Stimulated activated CD4-positive, alpha-beta T cell treated with anti-CD3 and anti-CD28 coated beads, Interleukin-1b, Interleukin-23, amount 100 ng/mL, for 1 hour (primary cell): ENCODE measurements at places on chromosomes 2 and 18.

DNA sequence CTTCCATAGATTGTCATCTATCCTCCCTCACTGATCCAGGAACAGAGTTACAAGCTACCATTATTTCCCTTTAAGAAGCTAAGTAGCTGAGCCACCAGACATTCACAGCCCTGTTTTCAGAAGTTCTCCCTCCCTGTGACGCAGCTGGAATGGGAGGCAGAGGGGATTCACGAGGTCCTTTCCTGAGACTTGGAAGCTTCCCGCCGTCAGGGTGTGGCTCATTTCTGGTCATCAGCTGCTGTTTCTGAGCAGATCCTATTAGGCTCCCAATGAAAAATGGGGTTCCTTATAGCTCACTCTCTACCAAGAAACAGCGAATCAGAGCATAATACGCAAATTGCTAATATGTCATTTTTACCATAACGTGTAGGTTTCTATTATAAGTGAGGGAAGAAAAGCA, 559.3 kb upstream of the ID2 start:
- no peak for DNase-seq

GRCh38 chr18:32909798-32910561, 137.2 kb upstream of the KLHL14 start:
- no peak for DNase-seq

- DNase-seq, result no peak
Measured at GRCh38 chr2:47205576-47206141, 50.6 kb upstream of the STPG4 start.

DNA sequence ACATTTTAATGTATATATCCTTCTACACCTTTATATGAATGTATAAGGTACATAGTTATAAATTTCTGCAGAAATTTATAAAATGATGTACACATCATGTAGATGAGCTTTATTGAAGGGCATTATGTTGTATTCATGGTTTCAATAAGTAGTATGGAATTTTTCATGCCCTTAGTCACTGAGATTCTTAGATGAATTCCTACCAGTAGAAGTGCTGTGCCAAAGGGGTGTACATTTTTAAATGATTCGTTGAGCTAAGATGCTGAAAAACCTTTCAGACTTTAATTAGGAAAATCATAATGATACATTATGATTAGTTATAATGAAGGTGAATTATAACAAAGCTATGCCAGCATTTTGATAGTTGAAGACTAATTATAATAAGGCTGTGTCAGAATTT, 115.2 kb downstream of the ZNF236 start:
- DNase-seq, result no peak

- DNase-seq, result no peak
Measured at GRCh38 chr2:20224716-20225293, at the start of gene SDC1. Gene SDC1 (minus strand): TSS chr2:20225130. CDS start chr2:20224867, 263 bp downstream.

GRCh38 chr2:198326431-198326830, 522.0 kb downstream of the PLCL1 start:
- DNase-seq, result no peak

GRCh38 chr2:10272464-10272863, 30.2 kb upstream of the HPCAL1 start:
- DNase-seq, result no peak

DNA sequence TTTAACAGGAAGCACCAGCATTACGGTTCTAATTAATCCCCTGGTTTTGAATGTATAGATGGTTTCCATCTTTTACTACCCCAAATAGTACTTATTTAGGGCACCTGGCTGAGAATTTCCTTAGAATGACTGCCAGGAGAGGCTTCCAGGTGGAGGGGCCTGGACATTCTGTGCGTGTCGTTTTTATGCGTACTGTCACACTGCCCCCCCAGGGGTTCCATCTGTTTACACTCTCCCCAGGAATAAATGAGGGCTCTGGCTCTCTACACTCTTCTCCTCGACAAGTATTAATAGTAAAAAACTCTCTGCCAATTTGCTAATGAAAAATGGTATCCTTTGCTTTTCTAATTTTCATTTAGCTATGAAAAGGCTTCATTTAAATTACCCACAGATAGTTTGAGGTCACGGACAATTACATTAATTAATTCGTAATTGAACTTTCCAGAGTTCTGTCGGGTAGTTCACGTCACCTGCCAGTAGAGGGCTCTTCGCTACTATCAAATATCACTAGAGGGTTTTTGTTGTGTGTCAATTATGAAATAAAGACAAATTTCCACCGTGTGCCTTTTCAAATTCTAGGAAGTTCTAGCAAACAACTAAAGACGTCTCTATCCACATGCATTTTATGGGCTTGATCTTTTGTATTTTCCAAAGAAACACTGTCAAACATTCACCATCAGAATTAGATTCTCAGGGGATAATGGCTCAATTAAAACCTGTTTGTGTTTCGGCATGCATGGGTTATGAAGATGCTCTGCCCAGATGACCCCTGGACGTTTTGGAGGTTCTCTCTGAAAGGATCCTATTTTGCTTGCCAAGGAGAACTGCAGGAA, 88.8 kb upstream of the ASB18 start:
- DNase-seq, result no peak

GRCh38 chr2:7681881-7682461, 764.8 kb downstream of the RNF144A start:
- no peak for DNase-seq

- peak; percentile 87 for DNase-seq
Measured at GRCh38 chr2:11583840-11584524, 50.1 kb downstream of the GREB1 start.

DNA sequence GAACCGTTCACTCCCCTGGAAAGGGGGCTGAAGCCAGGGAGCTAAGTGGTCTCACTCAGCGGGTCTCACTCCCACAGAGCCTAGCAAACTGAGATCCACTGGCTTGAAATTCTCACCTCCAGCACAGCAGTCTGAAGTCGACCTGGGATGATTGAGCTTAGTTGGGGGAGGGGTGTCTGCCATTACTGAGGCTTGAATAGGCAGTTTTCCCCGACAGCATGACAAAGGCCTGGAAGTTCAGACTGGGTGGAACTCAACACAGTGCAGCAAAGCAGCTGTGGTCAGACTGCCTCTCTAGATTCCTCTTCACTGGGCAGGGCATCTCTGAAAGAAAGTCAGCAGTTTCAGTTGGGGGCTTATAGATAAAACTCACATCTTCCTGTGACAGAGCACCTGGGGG, 292.5 kb downstream of the NUP35 start:
- DNase-seq, result no peak

DNA sequence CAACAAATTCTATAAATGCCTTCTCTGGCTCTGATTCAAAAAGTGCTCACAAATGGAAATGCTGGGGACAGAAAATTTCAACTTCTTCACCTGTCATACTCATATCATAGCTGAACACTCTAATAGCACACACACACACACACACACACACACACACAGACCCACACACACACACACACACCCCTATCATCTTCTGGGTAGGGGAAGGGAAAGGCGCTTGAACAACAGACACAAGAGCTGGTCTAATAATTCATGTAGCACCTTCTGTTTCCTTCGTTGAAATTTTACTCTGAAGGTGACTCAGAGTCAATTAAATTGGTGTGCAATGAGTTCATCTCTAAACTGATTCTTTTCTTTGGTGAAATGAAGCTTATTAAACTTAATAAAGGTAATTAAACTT, 32.9 kb downstream of the CD28 start:
- no peak for DNase-seq

DNA sequence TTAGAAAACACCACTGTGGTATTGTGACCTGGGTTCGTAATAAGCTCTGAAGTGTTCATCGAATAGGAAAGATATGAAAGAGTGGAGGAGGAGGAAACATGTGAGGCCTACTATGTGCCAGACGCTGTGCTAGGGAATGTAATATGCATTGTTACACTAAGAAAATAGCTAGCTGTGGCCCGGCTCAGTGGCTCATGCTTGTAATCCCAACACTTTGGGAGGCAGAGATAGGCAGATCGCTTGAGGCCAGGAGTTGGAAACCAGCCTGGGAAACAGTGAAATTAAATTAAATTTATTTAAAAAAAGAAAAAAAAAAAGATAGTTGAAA, 49.2 kb upstream of the ZNF397 start:
- no peak for DNase-seq

DNA sequence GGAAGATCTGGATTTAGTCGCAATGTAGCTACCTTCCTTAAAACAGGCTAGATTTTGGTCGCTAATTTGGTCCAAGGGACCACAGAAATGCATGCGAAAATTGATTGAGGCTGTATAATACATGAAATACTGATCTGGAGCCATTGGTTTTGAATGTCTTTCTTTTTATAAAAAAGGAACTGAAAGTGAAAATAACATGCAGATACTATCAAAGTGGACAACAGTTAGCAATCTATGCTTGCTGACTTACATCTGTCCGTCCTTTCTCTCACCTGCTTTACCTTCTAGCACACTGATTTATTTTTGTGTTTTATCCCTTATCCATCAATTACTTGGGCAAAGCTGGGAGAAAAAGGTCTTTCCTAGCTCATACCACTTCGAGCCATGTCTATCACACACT, 1459.8 kb upstream of the ACVR2A start:
- DNase-seq, result no peak

- no peak for DNase-seq
Measured at GRCh38 chr2:205511221-205511620, 171.1 kb upstream of the NRP2 start.

DNA sequence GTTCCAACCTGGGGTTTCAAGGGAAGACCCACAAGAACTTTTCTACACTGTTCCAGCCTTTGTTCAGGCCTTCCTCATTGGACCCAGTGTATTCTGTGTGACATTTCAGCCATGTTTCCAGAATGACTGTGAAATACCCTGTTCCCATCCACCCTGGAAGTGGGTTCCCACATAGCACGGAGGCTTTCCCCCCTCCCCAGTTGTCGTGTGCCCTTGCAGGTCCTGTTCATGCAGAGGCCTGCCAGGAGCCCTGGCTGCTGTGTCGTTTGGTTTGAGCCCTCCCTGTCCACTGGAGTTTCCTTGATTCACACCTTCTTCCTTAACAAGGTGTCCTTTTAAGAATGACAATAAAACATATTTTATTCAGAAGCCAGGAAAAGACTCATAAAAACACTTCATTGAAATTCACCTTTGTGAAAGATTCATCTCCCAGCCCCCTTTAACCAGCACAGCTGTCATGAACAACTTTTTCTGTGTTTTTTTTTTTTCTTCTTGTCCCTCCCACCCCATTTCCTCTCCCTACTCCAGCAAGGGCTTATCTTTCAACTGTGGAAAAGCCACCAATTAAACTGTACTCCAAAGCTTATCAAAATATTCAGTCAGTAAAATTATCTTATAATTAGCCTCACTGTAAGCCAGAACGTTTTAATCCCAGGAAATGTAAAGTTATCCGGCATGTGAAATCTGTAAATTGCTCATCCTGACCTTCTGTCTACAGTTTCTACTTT, 106.4 kb downstream of the ACOXL start:
- DNase-seq, result no peak

- no peak for DNase-seq
Measured at GRCh38 chr18:13216092-13216582, 2.4 kb upstream of the LDLRAD4 start.

- no peak for DNase-seq
Measured at GRCh38 chr18:11175266-11175979, 26.1 kb upstream of the PIEZO2 start.

DNA sequence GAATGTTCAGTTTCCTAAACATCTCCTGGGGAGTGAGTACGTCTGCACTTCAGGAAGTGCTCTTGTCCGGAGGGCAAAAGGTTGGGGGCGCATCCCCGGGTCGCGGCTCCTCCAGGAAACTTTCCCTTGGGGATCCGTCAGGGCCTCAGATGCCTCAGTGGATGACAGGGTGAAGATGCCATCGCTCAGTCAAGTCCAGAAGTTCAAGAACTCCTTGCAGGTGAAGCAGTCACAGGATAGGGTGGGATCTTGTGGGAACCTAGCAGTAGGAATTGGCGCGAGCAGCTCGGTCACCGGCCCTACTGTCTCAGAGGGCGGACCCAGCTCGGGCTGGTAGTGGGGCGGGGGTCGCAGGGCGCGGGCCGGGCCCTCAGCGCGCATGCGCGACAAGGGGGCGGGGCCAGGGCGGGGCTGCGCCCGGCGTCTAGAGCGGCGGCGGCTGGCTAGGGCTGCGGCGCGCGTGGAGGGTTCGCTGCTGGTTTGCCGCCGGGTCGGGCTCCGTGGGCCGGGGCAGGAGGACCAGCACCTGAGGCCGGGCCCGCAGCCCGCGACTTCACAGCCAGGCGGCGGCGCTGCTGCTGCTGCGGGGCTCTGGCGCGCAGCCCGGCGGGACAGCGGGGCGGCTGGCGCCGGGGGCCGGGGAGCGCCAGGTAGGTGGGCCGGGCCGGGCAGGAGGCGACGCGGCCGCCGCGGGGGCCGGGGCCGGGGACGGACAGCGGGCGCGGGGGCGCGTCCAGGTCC, at the start of gene INPP4A:
TSS of gene INPP4A (plus strand) at position 423 of the 741 bp plus-strand sequence. CDS start 75,191 bp downstream, outside the sequence.
- DNase-seq, result peak; percentile 63

DNA sequence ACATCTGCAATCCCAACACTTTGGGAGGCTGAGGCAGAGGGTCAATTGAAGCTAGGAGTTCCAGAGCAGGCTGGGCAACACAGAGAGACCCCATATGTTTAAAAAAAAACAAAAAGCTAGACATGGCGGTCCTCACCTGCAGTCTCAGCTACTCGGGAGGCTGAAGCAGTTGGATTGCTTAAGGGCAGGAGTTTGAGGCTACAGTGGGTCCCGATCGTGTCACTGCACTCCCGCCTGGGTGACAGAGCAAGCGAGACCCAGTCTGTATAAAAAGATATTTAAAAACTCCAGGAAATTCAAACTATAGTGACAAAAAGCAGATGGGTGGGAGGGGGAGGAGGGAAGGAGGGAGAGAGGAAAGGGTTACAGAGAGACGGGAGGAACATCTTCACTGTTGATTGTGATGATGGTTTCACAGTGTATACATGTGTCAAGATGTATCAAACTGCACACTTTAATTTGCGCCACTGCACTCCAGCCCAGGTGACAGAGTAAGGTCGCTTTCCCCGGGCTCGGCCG, 942 bp upstream of the ZNF236 start:
- DNase-seq, result no peak

- no peak for DNase-seq
Measured at GRCh38 chr2:191626497-191627151, 51.3 kb upstream of the NABP1 start.
